Pancreas (tissue), 10 donors: ENCODE measurements at places on chromosomes 3 and 15. TPM values are rescaled to one million over a fixed set of nuclear protein-coding genes. Genes with fewer than 3 reads are reported as not detected.

DNA sequence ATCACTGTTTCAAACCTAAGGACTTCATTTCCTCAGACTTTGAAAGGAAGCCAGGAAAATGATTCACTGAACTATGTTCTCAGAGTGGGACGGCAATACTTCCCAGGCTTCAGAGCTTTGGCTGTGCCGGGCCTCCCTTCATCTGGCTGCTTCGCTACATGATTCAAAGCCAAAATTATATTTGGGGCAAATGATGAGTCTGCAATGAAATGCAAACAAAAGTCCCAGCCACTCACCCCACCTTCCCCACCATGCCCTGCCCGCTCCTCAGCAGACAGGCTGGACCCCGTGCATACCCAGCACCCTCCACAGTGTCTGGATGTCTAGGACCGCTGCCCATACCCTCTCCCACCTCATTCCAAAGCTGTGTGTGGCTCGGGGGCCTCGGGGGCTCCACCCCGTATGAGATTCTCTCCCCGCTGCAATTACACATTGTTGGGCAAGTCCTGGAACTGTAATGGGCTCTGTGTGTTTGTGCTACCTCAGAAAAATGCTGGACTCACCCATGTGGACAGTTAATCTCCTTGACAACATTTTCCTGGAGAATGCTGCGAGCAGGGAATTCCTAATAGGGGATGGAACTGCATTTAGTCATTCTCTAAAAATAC is 32.2 kb downstream of the ATP10A start:
- H3K4me1 ChIP-seq: no peaks in the 10 kb centered on the region
- DNase-seq: no peak
- H3K27ac ChIP-seq: no peak overlapping the region
- H3K4me3 ChIP-seq: no peak overlapping the region
- no peaks in the 10 kb centered on the region for H3K36me3 ChIP-seq

GRCh38 chr15:39183164-39183881 is 397.6 kb upstream of the THBS1 start:
- H3K27me3 ChIP-seq: no peaks in the 10 kb centered on the region
- no peaks in the 10 kb centered on the region for H3K36me3 ChIP-seq
- peaks cover 12% of the 10 kb centered on the region for H3K4me1 ChIP-seq

GRCh38 chr15:52518487-52519371 is 10.0 kb downstream of the MYO5A start:
- H3K4me1 ChIP-seq: no peaks in the 10 kb centered on the region
- no peak overlapping the region for H3K4me3 ChIP-seq
- H3K27ac ChIP-seq: no peak overlapping the region
- H3K36me3 ChIP-seq: no peaks in the 10 kb centered on the region

GRCh38 chr3:120903221-120903620 is 4.8 kb upstream of the STXBP5L start:
- H3K4me3 ChIP-seq: no peak overlapping the region
- DNase-seq: no peak
- no peaks in the 10 kb centered on the region for H3K27me3 ChIP-seq
- H3K36me3 ChIP-seq: no peaks in the 10 kb centered on the region
- H3K4me1 ChIP-seq: no peaks in the 10 kb centered on the region

- H3K4me1 ChIP-seq: no peaks in the 10 kb centered on the region
- no peak overlapping the region for H3K4me3 ChIP-seq
- no peak overlapping the region for H3K27ac ChIP-seq
Measured at GRCh38 chr3:33729993-33730392, 11.9 kb upstream of the CLASP2 start.

DNA sequence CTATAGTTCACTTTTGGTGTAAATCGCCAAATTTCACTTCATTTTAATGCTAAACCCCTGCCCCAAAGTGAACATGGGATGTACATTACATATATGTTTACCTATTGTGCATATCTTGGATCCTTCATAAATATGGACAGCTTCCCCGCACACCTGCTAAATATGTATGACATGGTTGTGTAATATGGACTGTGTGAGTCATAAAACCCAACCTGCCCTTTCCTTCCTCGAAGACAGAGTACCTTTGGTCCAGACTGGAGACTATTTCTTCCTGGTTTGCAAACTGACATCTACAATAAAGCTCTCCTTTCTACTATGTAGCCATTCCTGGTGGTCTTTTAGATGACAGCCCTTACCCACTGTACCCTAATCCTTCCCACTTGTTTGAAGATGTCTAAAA is 12.4 kb downstream of the ACTC1 start:
- DNase-seq: no peak
- no peaks in the 10 kb centered on the region for H3K4me1 ChIP-seq
- H3K27ac ChIP-seq: no peak overlapping the region
- no peaks in the 10 kb centered on the region for H3K36me3 ChIP-seq
- H3K4me3 ChIP-seq: no peak overlapping the region

GRCh38 chr3:3119393-3119851 is 7.3 kb upstream of the TRNT1 start:
- no peak overlapping the region for H3K27ac ChIP-seq
- H3K27me3 ChIP-seq: no peaks in the 10 kb centered on the region
- no peaks in the 10 kb centered on the region for H3K36me3 ChIP-seq
- H3K4me1 ChIP-seq: no peaks in the 10 kb centered on the region

GRCh38 chr3:28575100-28575745 is 226.6 kb upstream of the AZI2 start:
- peaks cover 3% of the 10 kb centered on the region for H3K4me1 ChIP-seq
- H3K27ac ChIP-seq: no peak overlapping the region
- H3K36me3 ChIP-seq: no peaks in the 10 kb centered on the region
- H3K27me3 ChIP-seq: peaks cover 5% of the 10 kb centered on the region

GRCh38 chr15:72491768-72492167 is 17.6 kb downstream of the ARIH1 start:
- H3K27ac ChIP-seq: no peak overlapping the region
- peaks cover 55% of the 10 kb centered on the region for H3K4me1 ChIP-seq
- H3K36me3 ChIP-seq: no peaks in the 10 kb centered on the region
- no peak for DNase-seq
- H3K4me3 ChIP-seq: no peak overlapping the region

DNA sequence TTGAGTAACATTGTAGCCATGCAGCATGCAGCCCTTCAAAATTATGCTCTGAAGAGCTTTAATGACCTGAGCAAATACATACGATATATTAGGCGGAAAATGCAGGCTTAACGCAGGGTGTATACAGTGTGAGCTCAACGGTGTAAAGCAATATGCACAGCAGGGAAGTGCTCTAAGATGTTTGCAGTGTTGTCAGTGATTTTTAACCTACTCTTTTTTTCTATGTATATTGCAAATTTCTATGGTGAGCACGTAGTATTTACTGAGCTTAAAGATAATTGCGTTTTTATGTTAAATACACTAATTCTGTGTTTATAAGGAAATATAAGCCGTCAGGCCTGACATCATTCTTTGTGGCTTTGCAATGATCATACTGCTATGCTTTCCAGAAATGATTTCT is 42.1 kb downstream of the DGKG start:
- no peak for DNase-seq
- H3K27ac ChIP-seq: no peak overlapping the region
- no peaks in the 10 kb centered on the region for H3K27me3 ChIP-seq
- no peak overlapping the region for H3K4me3 ChIP-seq

DNA sequence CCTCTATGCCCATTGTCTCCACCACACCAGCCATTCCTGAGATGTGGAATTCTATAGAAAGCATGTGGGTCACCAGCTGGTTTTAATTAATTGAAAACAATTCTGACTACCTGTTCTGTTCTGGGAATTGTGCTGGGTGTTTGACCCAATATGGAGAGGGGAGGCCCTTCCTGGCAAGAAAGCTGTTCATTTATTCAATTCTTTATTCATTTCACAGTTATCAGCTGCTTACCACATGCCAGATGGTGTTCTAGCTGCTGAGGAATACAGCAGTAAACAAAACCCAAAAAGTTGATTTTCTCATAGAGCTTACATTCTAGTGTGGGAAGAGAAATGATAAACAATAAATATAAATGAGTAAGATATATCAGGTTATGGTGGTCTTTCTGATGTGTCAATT is 296.1 kb upstream of the RASGRP1 start:
- no peaks in the 10 kb centered on the region for H3K36me3 ChIP-seq
- H3K4me1 ChIP-seq: no peaks in the 10 kb centered on the region
- H3K27ac ChIP-seq: no peak overlapping the region

DNA sequence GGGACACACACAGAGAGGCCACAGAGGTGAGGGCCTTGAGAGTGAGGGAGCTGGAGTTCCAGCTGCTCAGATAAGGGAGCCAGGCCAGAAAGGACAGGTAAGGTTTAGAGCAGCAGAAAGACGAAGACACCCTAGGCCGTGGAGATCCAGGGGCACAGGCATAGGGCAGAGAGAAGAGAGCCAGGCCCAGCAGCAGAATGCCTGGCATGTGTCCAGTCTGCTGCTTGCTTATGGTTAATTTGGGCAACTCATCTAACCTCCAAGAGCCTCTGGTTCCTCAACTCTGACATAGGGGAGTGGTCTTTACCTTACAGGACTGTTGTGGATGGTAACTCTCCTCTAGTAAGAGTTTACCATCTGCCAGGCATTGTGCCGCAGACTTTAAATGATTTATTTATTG is 35.9 kb downstream of the STARD5 start:
- H3K27me3 ChIP-seq: no peaks in the 10 kb centered on the region
- H3K36me3 ChIP-seq: no peaks in the 10 kb centered on the region
- H3K27ac ChIP-seq: no peak overlapping the region
- no peak overlapping the region for H3K4me3 ChIP-seq
- no peak for DNase-seq
- H3K4me1 ChIP-seq: no peaks in the 10 kb centered on the region

DNA sequence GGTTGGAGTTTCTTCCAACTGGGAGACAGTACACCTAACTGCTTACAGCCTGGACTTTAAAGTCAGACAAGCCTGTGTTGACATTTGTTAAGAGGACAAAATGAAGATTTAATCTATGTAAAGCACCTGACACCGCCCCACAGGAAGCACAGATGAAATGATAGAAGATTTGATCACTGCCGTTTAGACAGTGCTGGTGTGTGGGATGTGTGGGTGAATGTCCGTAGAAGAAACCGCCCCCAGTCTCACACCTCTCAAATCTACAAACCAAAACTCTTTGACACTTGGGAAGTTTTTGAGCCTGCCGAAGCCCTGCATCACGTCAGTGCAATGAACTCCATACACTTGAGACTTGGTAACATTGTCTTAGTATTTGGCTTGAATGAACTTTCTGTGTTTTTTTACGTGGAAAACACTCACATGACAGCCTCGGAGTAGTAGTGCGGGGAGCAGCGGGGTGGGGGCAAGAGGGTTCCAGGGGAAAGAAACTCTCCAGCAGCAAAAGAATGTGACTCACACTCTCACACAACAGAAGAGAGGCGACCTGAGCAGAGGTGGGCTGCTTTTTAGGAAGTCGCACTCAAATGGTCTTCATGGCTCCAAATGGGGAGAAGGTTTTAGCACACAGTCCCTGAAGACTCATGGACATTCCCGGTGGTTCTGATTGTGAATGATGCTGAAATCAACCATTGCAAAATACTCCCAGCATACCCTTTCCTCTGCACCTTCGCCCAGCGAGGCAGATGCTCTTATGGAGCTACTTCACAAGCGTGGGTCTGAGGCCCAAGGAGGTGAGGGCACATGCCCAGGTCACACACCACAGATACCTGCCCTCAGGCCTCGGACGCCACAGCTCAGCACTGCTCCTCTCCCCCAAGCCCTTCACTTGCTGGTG is 79.2 kb downstream of the SRGAP3 start:
- H3K4me3 ChIP-seq: no peak overlapping the region
- no peaks in the 10 kb centered on the region for H3K36me3 ChIP-seq
- H3K4me1 ChIP-seq: no peaks in the 10 kb centered on the region
- no peak overlapping the region for H3K27ac ChIP-seq
- no peaks in the 10 kb centered on the region for H3K27me3 ChIP-seq

DNA sequence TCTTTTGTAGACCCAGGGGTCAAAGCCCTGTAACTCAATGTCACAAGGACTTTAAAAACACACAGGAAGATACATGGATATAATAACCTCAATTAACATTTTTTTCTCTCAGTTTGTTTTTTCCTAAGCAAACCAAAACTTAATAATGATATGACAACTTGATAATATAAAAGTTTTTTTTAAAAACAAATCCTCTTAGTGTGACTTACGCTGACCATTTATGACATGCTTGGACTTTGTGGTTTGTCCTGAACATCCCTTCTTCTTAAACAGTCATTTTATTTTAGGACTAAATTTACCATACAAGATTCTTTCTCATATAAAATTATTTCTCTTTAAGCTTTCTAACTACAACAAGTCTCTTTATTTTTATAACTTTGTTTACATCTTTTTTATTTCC is 25.4 kb upstream of the FAM3D start:
- no peaks in the 10 kb centered on the region for H3K27me3 ChIP-seq
- no peak overlapping the region for H3K4me3 ChIP-seq
- H3K4me1 ChIP-seq: peaks cover 4% of the 10 kb centered on the region
- no peaks in the 10 kb centered on the region for H3K36me3 ChIP-seq

DNA sequence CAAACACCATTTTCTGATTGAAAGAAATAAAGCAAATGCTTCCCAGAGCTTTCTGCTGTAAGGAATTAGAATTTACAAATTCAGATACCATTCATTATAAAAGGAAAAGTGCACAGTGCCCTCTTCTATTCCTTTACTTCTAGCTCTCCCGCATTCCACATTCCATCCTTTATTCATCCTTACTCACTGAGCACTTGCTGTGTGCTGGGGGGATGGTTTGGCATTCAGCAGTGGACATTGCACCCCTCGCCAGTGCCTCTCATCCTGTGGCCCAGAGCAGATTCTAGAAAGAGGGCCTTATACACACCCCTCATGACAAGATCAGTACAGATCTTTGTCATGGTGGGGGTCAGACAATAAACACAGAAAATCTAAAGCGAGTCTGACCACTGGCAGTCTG is 73.0 kb downstream of the MGLL start:
- no peak overlapping the region for H3K4me3 ChIP-seq
- no peaks in the 10 kb centered on the region for H3K36me3 ChIP-seq
- H3K27ac ChIP-seq: no peak overlapping the region
- no peak for DNase-seq
- peaks cover 11% of the 10 kb centered on the region for H3K4me1 ChIP-seq
- H3K27me3 ChIP-seq: no peaks in the 10 kb centered on the region

- no peak overlapping the region for H3K27ac ChIP-seq
- no peaks in the 10 kb centered on the region for H3K36me3 ChIP-seq
- H3K4me1 ChIP-seq: peaks cover 23% of the 10 kb centered on the region
- no peaks in the 10 kb centered on the region for H3K27me3 ChIP-seq
- no peak for DNase-seq
- no peak overlapping the region for H3K4me3 ChIP-seq
Measured at GRCh38 chr3:150421799-150422548, 13.9 kb downstream of the TSC22D2 start.

The CATSPER2 gene
- 1.6 TPM for total RNA-seq

The UBA3 gene
- 22.7 TPM for total RNA-seq

- no peak overlapping the region for H3K27ac ChIP-seq
- H3K36me3 ChIP-seq: no peaks in the 10 kb centered on the region
- H3K4me1 ChIP-seq: no peaks in the 10 kb centered on the region
- H3K4me3 ChIP-seq: no peak overlapping the region
- no peak for DNase-seq
Measured at GRCh38 chr15:80384432-80384831, 19.8 kb upstream of the ARNT2 start.

The DAZL gene
- total RNA-seq: not detected

The TSC22D2 gene
- 10.2 TPM for total RNA-seq

The MYL3 gene
- 2.4 TPM for total RNA-seq
